Sciatic nerve (tissue), 2 donors: ENCODE measurements at places on chromosomes 12 and 14. TPM values are rescaled to one million over a fixed set of nuclear protein-coding genes. Genes with fewer than 3 reads are reported as not detected.

GRCh38 chr12:94304012-94304411 is 155.6 kb downstream of the PLXNC1 start:
- no peak for DNase-seq

GRCh38 chr14:42353315-42353714 is 746.6 kb downstream of the LRFN5 start:
- no peak for DNase-seq

- DNase-seq = peak; percentile 78
These were observed 51.0 kb downstream of the BMAL2 start for GRCh38 chr12:27383429-27384260.

The AKAP6 gene
- 6.4 TPM for total RNA-seq

DNA sequence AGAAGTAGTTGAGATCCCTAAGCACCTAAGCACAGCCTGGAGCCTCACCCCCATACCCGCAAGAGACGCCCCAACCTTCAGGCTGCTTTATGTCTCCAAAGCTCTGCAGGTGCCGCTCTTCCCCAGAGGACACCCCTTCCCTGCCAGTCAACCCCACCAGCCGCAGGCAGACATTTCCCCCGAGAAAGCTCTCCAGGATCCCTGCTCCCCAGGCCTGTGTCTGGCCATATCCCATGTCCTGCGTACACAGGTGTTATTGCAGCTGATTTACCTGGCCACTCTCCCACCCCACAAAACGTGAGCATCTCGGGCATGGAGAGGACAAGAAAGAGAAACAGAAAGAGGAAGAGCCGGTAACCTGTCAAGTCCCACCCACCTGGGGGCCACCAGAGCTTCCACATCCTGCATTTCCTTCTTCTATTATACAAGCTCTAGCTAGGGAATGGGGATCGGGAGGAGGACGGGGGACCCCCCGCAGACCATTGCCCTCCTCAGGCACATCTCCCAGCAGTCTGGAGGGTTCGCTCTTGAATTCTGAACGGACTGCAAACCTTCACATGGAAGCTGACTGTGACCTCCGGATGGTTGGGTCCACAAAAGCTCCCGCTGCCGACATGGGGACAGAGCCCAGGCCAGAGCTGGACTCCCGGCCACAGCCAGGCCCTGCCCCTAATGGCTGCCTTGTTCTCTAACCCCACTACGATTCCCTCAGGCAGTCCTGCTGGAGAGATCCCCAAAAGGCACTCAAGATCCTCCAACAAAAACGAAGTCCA is 17.6 kb downstream of the CCDC88C start:
- no peak for DNase-seq

The MSRB3 gene
- 64.2 TPM for total RNA-seq

The SERPINA6 gene
- not detected for total RNA-seq

- no peak for DNase-seq
These were observed 63.5 kb downstream of the LLPH start for GRCh38 chr12:66066929-66067523.

DNA sequence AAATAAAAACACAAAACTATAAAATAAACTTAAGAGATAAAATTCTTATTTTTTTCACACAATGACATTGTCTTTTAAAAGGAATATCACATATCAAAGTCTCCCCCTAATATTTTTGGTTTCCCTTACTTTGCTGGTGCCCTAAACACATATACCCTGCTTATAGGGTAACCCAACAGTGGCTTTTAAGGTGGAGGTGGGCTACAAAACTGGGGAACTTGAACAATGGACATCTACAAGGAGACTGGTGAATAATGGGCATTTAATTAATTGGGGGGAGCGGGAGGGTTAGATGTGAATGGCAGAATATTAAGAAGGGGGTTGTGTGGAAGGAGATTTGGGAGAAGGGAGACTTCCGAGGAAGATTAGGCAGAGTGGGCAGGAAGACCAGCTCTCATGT is 9.6 kb downstream of the B4GALNT1 start:
- DNase-seq = no peak

DNA sequence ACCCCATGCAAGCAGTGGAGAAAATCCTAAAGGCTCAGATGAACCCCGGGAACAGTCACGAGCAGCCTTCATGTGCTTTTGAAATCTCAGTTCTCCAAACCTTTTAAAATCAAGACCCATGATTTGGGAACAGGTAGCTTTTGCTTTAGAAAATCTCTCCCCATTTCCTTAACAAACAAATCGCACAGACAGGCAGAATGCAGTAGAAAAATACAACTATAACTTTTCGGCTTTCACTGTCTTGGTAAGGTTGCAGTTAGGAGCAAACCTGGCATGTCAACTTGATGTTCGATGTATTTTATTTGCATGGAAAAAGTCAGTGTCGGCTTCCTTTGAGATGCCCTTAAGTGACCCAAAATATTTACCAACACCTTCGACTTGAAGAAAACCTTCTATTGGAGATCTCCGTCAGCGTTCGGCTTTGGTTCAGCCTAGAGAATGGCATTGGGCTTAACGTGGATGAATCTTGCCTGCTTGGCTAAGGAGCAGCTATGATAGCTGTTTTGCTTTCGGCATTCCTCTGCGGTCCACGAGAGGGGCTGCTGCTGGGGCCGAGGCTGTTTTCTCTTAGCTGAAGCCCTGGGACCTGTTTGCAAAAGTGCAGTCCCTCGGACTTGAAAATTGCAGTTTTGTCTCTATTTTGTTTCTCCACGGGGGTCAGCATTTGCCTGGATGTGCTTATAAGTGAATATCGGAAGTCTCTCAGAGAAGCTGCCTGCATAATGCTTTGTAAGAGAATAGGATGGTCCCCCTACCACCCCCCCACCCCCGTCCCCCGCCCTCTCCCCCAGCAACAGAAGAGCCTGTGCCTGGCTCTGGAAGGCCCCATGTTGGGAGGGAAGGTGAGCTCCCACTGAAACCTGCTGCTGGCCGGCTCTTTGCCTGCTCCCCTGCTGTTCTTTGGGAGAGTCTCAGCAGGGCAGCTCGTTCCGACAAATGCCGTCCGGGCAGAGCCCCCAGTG is 122.8 kb downstream of the AACS start:
- DNase-seq = no peak

The KCNH3 gene
- 0.27 TPM for total RNA-seq

DNA sequence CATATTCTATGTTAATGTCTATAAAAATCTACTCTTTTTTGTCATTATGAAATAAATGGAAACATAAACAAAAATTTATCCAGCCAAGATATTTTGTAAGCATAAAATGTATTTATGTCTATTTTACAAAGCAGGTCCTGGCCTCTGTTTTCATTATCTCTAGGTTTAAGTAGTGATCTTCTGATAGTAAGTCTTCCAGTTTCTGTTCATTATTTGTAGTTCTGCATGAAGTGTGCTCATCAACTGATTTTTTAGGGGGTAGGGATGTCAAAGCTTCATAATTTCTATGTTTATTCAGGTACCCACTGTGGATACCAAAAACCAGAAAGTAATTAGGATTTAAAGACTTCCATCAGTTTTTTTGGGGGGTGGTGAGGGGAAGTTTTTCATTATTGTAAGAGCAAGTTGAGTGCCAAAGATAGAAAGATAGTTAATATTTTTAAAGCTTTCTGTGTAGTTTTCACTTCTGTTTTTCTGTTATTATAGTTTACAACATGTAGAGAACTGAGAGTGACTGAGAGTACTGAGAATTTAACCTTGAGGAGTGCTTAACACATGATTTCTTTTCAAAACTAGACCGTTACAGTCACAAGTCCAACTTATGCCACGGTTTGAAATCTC is 30.6 kb upstream of the LMO3 start:
- no peak for DNase-seq

The PPP1R36 gene
- total RNA-seq = 2.5 TPM

DNA sequence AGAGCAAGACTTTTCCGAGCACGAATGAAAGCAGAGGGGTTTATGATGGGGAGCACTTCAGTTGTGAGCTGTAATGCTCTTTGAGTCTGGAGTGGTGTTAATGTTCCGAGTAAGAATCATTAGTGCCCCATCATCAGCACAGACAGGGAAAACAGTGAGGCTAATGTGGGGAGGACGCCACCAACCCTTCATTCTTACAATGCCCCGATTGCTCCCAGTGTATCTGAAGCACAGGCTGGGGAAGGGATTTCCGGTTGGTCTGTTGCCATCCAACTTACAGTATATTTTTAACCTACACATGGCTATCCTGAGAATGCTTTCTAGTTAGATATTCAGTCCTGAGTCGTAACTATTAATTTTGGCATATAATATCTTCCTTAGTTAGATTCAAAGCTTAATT is 141.6 kb downstream of the APAF1 start:
- DNase-seq = no peak
